ENCODE measurements at places on chromosomes 3 and 15.

GRCh38 chr3:52227117-52227516, 1.7 kb upstream of the TLR9 start:
- DNase-seq = no peak

DNA sequence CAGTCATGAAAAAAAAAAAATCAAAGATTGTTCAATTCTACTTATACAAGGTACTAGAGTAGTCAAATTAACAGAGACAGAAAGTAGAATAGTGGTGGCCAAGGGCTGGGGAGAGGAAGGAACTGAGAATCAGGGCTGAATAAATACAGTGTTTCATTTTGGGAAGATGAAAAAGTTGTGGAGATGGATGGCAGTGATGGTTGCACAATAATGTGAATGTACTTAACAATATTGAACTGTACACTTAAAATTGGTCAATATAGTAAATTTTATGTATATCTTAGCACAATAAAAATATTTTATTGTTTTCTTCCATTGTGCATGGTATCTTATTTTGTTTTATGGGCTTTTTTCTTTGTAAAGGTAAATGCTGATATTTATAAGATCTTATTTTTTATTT, 262.2 kb upstream of the AGTR1 start:
- no peak for DNase-seq

DNA sequence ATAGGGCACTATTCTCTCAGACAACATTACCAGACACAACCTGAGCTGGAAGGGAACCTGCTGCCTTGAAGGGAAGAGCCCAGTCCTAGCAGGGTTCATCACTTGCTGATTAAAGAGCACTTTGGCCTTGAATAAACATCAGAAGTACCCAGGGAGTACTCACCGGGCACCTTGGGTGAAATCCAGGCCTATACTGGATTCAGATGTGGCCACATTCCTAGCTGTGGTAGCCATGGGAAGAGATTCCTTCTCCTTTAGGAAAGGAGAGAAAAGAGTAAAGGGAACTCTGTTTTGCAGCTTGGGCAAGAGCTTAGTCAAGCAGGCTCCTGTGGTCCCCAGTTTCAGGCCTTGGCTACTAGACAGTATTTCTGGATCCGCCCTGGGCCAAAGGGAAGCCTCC, 195.0 kb downstream of the SPATA16 start:
- no peak for DNase-seq

GRCh38 chr3:126485956-126486355, 10.3 kb upstream of the ZXDC start:
- DNase-seq = no peak

- DNase-seq = no peak
Measured at GRCh38 chr15:38093931-38094330, 158.7 kb upstream of the SPRED1 start.

DNA sequence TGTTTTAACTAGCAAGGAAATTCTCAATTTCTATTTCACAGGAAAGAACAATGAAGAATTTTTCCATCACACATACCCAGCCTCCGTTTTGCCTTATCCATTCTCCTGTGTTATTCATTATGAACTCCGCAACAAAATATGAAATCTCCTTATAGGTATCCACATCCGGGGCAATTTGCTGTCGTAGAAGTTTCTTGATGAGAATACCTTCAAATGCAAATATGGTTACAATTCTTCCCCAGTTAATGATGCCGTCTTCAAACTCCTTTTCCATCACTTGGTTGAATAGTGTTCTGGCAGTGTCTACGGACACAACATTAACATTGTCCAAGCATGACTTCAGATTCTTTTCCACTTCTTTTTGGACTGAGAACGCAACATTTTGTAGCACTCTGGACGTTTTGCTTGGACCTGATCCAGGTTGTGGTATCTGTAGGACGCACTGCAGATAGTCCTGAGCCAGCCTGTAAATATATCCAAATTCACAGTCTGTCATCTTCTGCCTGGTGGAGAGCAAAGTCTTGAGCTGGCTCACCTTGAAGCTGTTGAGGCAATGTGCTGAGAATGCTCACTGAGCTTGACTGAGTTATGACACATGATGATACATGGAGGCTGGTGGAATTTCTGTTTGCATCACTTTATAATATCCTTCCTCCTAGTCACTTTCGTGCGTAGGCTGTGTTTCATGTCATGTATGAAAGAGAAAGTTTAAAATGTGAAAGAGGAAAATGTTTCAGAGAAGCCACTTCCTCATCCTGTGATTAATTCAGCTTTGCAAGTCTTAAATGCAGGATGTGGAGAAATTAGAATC, at the start of gene BCL2A1:
Gene BCL2A1, minus strand, starts transcription at position 573 of the 811 bp plus-strand sequence. Its CDS starts 77 bp downstream, at position 496.
- peak; percentile 58 for DNase-seq

- no peak for DNase-seq
Measured at GRCh38 chr3:56291953-56292352, 176.3 kb downstream of the ERC2 start.

GRCh38 chr3:177883957-177884356, 652.3 kb upstream of the KCNMB2 start:
- DNase-seq = no peak
